Stimulated activated CD8-positive, alpha-beta memory T cell treated with anti-CD3 and anti-CD28 coated beads, Interleukin-4, amount 100 ng/mL, for 1 hour (primary cell): ENCODE measurements at places on chromosomes 3 and 15.

GRCh38 chr3:49652903-49653415, 21.2 kb upstream of the APEH start:
- DNase-seq = no peak

- DNase-seq = no peak
Measured at GRCh38 chr3:173547070-173547469, 149.5 kb downstream of the NLGN1 start.

DNA sequence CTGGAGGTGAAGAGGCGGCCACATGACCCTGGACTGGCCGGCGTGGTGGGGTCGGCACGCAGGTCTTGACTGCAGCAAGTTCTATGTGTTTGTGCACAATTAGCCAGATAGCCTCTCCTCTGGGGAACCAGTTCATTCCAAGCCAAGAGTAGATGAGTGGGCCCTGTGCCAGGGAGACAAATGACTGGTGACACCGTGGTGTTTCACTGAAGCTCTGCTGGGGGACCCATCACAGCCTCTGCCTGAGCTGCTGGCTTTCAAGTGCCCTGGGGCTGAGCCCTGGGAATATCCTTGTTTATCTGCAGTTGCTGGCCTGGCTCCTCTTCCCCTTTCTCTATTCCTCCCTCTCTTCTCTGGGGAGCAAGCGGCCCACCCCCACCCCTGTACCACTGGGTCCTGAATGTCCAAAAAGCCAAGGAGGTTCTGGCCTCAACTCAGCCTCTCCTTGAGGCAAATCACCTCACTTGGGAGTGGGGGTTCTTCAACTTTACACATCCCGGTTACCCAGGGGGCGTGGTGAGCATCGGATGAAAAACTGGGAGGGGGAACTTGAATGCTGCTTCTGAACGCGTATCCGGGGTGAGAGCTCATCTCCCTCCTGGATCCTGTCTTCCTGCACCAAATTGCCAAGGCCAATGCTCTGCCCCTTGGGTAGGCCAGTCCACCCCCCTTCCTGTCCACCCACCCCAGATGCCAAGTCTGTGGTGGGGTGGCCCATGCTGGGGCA, 199.6 kb upstream of the LYSMD4 start:
- no peak for DNase-seq

DNA sequence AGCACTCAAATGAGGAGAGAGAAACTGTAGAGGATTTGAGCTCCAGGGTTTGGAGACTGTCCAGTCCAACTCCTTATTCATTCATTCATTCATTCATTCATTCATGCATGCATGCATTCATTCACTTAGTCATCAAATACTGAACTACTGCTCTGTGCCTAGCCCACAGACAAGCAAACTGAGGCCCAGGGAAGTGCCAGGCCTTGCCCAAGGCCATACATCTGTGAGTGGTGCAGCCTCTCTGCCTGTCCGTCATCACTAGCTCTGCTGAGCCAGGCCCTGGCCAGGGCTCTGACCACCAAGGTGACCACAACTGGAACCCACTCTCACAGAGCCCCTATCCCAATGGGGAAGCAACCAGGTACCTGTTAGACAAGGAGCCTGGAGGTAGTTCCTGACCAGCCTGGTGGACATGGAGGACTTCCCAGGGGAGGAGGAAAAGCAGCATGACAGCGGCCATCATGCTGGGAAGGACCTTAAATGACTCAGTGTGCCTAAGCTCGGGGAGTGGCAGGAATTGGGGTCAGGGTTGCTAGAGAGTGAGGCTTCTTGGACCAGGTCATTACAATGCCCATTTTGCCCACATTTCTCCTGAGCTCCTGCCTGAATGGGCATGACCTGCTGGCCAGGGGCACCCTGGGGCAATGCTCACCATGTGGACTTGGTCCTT, 27.5 kb upstream of the RPL29 start:
- DNase-seq = no peak

- no peak for DNase-seq
Measured at GRCh38 chr3:4950948-4951347, 28.3 kb upstream of the BHLHE40 start.

- DNase-seq = no peak
Measured at GRCh38 chr15:34327906-34328305, 9.7 kb downstream of the SLC12A6 start.

DNA sequence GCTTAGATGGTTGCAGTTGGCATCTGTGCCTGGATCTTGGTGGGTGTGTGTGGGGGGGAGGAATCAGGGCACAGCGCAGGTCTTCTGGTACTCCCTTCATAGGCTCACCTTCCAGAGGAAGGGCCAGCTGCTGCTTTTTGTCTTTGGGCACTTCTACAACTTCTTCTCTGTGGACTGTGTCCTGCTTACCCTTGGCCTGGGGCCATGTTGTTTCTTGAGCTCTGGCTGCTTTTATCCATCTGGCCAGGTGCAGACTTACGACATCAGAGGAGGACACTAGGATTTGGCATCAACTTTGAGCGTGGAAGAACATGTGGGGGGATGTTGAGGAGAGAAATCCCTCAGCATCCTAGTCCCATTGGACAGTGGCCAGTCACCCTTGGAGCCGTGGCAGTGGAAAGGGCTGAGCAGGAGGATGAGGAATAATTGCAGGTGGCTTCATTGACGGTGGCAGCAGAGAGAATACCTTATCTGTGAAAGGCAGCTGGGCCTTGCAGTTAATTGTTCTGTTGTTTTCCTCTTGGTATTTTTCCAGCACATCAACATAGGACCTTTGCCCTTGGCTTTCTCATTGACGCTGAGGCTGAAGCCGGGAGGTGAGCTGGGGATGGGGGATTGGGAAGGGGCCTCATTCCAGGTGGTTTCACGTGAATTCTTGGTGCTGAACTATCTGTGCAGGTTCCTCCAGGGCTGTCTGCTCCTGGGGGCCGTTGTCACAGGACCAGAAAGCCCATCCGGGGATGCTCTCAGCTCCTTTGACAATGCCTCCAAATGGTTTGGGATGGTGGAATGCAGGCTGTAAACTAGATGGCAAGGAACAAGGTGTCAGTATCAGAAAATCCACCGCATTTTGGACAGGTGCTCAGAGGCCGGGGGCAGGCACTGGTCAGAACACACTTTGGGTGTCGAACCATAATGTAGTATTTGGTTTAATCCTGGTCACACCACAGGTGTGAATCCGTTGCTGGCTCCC, 9.7 kb downstream of the EPHB1 start:
- no peak for DNase-seq

GRCh38 chr3:125440559-125440955, 65.4 kb upstream of the ZNF148 start:
- no peak for DNase-seq

DNA sequence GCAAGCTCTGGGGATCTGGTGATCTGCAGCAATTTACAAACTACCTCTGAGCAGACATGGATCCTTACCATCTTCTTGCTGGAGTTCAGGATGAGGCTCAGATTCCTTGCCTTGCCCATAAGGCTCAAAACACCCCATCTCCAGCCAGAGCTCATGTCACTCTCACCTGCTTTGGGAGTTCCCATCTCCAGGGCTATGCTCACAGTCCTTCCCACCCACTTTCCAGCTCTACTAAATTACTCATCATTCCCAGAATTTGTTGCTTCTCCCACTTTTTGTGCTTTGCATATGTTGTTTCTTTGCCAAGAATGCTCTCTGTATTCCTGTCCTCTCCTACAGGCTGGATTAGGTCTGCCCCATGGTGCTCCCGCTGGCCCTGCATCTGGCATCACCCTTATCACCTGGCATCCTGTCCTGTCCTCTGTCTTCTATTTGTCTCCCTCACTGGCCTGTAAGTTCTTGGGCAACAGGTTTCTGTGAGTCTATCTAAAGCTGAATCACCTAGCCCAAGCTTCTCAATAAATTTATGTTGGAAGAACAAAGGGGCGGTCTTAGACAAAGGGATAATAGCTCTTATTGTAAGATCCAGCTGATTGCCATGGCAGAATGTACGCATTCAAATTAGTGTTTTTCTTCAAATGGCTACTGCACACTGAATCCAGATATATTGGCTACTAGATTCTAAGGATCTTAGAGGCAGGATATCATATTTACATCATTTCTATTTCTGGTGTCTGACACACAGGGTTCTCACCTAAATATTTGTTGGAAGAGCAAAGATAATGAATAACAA, 179.2 kb downstream of the CLSTN2 start:
- no peak for DNase-seq

DNA sequence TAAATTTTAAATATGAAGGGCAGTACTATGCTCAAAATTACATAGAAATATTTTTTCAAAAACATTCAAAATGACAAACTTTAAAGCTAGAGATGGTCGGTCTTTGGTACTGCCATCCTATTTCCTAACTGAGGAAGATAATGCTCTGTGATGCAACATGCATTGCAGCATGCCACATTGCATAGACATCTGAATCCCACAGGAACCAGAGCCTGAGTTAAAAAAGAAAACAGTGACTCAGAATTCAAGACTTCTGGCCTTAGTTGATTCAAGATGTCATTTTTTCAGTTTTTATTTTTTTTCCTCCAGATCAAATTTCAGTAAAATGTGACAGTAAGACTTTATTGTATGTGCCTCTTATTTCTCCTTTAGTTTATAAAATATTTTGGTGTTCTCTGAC, 33.1 kb downstream of the TP63 start:
- no peak for DNase-seq

DNA sequence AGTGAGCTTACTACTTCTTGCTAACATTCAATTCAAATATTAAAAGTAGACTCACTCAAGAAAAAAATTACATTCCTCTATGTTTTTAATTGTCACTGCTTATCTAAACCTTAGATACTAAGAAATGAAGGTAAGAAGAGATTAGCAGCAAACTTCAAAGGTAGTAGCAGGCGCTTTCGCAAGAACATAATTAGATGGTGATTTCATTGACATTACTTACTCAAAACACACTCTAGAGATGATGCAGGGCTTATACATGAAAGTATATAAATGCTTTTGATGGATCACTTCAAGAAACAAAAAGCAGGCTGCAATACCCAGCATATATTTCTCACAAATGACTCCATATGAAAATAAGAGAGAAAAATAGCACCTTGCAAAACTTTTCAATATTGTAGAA, 86.8 kb downstream of the FSIP1 start:
- DNase-seq = no peak

GRCh38 chr3:124928333-124929202, 6.0 kb downstream of the MUC13 start:
- peak; percentile 27 for DNase-seq

DNA sequence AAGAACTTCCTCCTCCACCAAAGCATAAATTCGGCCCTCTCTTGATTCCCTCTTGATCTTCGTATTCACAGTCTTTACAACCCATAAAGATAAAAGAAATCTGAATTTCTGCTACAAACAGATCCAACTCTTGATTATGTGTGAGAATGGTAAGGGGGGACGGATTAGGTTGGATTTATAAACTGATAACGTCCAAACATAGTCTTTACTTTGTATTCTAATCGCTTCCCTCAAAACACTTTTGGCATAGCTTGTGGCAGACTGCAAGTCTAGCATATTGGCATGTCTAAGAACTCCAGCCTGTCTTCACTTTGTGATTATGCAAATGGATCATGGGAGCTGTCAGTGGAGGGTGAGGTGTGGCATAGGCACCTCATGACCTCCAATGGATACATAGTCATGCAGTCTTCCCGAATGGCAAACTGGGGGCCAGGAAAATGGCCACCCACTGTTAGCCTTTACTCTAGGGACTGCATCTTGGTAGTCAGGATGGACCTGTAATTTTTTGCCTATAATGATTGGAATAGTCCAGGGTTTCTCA, 24.3 kb upstream of the GPR171 start:
- DNase-seq = no peak

GRCh38 chr15:35427091-35427490, 118.9 kb downstream of the DPH6 start:
- no peak for DNase-seq

DNA sequence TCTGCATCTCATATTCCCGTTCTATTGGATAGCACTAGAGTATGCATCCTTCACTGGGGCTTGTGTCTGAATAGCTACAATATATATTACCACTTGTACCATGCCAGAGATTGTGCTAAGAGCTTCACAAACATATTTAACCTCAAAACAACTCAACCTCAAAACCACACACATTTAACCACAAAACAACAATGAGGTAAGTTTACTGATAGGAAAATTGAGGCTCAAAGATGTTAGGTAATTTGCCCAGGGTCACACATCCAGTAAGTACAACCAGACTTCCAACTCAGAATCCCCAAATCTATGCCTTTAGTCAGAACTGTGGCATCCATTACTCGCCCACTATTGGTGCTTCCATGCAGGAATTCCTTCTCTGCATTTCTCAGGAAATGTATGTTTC, 220.0 kb downstream of the FAM43A start:
- DNase-seq = no peak

- DNase-seq = no peak
Measured at GRCh38 chr15:29636140-29636539, 186.1 kb downstream of the TJP1 start.
